ENCODE measurements at places on chromosomes 6 and 20.

DNA sequence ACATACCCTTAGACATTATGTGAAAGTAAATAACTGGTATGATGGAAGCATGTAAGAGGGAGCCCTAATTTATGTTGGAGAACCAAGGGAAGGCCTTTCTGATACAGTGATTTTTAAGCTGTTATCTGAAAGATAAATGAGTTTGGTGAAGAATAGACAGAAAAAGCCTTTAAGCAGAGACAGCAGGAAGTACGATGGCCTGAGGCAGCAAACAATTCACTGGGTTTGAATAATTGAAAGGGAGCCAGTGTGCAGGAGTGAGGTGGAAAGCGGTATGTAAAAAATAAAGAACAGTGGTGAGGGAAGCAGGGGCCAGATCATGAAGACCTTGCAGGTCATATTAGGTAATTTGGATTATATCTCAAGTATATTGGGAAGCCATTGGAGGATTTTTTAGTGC is 4.1 kb upstream of the RAB23 start:
- DNase-seq: no peak

GRCh38 chr6:123940551-123940950 is 136.9 kb downstream of the NKAIN2 start:
- no peak for DNase-seq

- DNase-seq: peak; percentile 40
These were observed at the start of gene SLC35D3 for GRCh38 chr6:136921936-136922684. TSS of gene SLC35D3 (plus strand) at chr6:136922301. CDS start at chr6:136922429, 128 bp downstream.

DNA sequence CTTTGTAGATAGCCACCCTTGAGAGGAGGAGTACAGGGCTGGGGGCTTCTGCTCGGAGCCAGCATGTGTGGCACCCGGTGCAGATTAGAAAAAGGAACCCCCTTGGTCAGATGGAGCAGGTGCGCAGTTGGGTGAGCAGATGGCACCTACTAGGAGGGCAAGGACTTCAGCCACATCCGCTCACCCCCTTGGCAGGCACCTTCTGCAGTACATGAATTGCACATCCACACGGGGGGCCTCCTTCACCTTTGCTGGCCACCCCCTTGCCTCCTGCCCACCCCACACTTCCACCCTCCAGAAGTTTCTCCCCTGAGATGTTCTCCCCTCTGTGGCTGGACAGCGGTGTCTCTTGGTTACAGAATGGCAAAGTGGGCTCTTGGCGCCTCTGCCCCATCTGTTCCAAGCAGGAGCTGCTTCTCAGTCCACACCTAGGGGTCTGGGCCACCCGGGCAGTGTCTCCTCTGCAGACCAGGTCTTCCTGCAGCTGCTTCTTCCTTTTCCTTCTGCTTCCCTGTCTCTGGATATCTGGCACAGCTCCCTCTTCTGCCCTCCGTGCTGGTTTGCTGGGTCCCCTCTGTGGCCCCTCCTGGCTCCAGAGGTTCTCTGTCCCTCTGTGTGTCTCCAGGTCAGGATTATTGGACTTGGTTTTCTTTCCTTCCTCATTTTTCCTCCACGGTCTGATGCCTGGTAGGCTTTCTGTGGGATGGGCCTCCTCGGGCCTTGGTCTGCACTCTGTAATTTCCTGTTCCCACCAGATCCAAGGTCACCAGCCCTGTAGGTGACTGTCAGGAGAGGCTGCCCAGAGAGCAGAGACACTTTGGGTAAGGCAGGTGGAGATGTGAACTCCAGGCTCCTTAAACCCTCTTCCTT is 4.1 kb downstream of the MDFI start:
- DNase-seq: no peak

GRCh38 chr6:133393891-133394290 is 152.7 kb downstream of the EYA4 start:
- DNase-seq: no peak

DNA sequence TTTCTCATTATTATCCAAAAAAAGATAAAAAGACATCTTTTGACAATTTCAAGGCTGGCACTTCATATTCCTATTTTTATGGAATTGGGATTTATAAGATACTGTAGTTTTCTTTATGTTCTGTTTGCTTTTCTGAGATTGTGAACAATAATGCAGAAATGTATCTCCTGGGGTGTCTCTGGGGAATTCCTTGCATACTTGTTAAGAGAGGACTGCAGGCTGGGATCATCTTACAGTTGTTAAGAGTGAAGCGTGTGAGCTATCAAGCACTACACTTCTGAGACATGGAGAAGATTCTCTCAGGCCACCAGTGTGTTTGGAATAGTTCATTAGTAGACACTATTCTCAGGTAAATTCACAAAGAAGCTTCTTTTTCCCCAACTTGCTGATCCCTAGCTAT is 963.3 kb upstream of the GJE1 start:
- no peak for DNase-seq

DNA sequence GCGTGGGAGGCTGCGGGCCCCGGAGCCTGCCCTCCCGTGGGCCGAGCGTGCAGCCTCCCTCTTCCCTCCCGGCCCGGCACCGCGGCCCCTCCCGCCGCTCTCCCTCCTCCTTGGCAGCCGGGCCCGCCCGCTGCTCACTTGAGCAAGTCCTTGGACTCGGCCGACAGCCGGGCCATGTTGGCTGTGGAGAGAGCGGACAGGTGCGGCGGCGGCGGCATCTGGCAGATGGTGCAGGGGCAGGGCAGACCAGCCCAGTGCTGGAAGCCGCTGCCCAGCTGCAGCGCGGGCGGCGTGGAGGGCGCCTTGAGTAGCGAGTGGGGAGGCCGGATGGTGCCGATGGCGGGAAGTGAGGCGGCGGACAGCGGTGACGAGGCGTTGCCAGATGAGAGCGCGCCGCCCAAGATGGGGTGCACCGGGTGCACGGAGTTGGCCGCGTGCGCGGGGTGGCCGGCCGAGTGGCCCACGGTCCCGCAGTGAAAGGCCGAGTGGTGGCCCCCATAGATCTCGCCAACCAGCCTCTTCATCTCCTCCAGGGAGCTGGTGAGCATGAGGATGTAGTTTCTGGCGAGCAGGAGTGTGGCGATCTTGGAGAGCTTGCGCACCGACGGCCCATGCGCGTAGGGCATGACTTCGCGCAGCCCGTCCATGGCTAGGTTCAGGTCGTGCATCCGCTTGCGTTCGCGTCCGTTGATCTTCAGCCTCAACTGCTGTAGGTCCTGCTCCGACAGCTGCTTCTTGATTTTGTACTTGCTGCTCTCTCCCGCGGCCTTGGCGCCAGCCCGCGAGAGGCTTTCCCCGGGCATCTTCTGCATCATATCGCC is 766 bp downstream of the OLIG3 start:
- DNase-seq: no peak

GRCh38 chr20:8043687-8044282 is 24.2 kb upstream of the TMX4 start:
- peak; percentile 37 for DNase-seq

- no peak for DNase-seq
These were observed 980 bp upstream of the SNX21 start for GRCh38 chr20:45832619-45833018.

DNA sequence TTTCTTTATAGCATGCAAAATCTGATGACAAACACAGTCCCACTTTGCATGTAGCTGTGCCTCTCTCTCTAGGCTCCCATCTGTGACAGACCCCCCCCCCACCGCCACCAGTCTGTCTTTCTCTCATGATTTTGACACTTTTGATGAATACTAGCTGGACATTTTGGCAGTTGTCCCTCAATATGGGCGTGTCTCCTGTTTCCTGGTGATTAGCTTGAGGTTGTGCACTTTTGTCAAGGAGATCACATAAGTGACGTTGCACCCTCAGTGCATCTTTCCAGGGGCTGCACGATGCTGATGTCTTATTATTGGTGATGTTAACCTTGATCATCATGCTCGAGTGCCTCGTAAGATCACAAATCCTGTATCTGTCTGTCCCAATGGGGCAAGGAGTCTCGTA is 155.1 kb downstream of the EYA2 start:
- no peak for DNase-seq

- no peak for DNase-seq
These were observed 1.2 kb downstream of the CD93 start for GRCh38 chr20:23084845-23085365.

DNA sequence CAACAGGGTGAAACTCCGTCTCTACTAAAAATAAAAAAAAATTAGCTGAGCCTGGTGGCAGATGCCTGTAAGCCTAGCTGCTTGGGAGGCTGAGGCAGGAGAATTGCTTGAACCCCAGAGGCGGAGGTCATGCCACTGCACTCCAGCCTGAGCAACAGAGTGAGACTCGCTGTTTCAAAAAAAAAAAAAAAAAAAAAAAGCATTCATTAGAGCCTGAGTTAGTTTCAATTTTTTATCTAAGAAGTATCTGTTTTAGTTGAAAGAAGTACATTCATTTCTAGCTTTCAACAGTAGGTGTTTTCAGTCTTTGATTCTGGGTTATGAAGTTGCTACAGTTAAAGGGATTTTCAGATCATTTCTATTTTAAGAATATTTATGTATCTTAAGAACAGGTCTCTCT is 42.2 kb downstream of the ZNF292 start:
- DNase-seq: no peak

DNA sequence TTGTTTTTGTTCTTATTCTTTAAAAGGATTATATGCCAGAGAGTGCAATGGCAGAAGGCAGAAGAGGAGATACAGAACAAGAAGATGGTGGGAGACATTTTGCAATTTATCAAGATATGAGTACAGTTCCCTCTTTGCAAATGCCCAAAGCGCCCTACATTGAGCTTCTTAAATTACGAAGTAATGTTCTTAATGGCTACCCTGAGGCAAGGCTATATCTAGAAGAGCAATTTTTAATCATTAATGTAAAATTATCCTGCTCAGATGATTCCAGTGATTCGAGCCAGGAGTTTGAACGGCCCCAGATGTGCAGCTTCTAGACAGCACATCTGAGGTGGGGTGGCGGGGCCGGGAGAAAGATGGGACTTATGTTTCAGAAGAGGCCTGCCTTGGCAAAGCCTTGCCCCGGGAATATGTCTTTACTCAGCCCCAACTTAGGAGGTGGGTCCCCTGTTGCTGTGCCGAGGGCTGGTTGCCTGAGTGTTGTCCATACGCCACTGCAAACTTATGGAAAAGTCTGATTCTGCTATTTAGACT is 84.9 kb upstream of the MLN start:
- DNase-seq: no peak

GRCh38 chr6:82767447-82767846 is 298.2 kb downstream of the UBE3D start:
- no peak for DNase-seq

DNA sequence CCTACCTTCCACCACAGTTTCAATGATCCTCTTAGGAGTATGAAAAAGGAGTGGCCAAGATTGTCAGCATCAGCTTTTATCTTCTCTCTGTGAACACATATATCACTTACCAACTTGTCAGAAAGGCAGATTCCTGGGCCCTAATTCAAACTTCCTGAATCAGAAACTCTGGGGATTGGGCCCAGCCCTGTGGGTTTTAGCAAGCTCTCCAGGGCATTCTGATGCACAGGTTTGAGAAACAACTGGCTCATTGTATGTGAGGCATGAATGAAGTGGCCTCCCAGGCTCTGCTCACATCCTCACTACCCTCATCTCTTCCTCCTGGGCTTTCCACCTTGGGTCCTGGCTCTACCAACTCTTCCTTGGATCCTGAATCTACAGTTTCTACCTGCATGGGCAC is 13.2 kb upstream of the THBD start:
- no peak for DNase-seq

DNA sequence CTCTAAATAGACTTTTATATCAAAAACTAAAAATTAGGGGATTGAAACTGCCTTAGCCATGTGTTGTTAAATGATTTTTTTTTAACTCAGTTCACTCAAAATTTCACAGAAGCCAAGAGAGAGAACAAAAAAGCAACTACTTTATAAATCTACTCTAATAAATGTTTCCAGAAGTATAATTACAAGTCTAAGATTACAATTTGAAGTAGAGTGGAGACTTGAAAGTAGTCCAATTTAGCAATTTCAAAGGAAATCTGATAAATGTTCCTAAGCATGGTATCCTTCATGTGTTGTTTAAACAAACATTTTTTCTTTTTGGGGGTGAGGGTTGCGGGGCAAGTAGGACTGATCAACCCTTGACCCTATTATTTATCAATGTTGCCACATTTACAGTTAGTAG is 72.6 kb downstream of the PHIP start:
- no peak for DNase-seq

GRCh38 chr6:139028658-139029469 is at the start of gene ABRACL:
TSS of gene ABRACL (plus strand) at chr6:139028745. CDS start at chr6:139034161, 5,416 bp downstream.
- peak; percentile 52 for DNase-seq

- no peak for DNase-seq
These were observed 80.6 kb downstream of the PHF3 start for GRCh38 chr6:63716169-63716568.

GRCh38 chr6:33392595-33392948 is 949 bp downstream of the KIFC1 start:
- DNase-seq: no peak

GRCh38 chr6:79670789-79671188 is 39.7 kb downstream of the SH3BGRL2 start:
- DNase-seq: no peak

- DNase-seq: no peak
These were observed 14.7 kb downstream of the NUP153 start for GRCh38 chr6:17691925-17692538.

- DNase-seq: no peak
These were observed 33.4 kb downstream of the TRAF3IP2 start for GRCh38 chr6:111572216-111572706.

- DNase-seq: no peak
These were observed 84.6 kb downstream of the DCDC2 start for GRCh38 chr6:24273096-24273870.

- no peak for DNase-seq
These were observed 285.3 kb upstream of the PRDM1 start for GRCh38 chr6:105800871-105801270.

DNA sequence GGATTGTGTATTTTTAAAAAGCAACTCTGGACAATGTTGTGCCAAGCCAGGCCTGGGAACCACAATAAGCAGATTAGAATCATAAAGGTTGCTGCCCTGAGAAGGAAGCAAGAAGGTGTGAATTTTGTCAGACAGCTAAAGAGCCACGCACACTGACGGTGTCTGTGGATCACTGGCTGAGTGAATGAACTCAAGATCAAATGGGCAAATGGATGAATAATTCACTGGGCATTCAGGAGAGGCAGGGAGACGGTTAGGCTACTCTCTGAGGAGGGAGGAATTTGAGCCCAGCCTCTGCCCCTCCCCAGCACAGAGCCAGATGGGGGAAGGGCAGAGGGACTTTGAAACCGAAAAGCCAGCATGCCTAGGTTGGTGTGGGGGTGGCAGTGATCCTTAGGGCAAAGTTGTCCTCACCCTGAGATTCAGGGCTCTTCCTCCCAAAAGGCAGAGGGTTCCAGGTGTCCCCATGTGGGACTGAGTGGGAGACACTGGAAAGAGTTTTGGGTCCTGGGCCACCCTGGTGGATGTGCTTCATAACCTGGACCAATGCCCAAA is 19.5 kb upstream of the SLC22A7 start:
- no peak for DNase-seq

Measured in inflammatory macrophage treated with lipopolysaccharide for 1 hour (primary cell).